ENCODE measurements at places on chromosomes 5 and 9.

- no peak for DNase-seq
These were observed 235.8 kb downstream of the YTHDC2 start for GRCh38 chr5:113749334-113749733.

GRCh38 chr5:150069672-150070627 lies 16.4 kb downstream of the CSF1R start:
- no peak for DNase-seq

DNA sequence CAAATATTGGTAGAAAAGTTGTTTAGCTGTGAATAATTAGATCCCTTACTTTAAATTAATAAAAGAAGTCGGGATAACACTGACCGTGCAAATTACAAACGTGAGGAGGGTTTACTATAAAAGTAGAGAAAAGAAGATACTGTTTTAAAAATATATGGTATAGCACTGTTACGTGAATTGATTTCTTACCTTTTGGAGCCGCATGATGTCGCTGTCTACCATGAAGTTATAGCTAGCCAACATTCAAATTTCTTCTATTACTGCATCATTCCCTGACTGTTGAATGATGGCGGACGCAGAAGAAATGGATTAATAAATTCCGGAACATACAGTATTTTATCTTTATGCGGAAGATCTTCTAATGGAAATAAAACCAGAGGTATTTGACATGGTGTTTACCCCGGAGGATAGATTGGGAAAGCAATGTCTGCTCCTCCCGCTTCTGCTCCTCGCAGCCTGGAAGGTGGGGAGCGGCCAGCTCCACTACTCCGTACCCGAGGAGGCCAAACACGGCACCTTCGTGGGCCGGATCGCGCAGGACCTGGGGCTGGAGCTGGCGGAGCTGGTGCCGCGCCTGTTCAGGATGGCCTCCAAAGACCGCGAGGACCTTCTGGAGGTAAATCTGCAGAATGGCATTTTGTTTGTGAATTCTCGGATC lies at the start of gene PCDHA6:
TSS of gene PCDHA6 (plus strand) at position 257 of the 658 bp plus-strand sequence. CDS start at position 389, 132 bp downstream.
- no peak for DNase-seq

GRCh38 chr5:68012429-68012828 lies 203.1 kb upstream of the PIK3R1 start:
- DNase-seq, result peak; percentile 56

GRCh38 chr5:87769157-87769556 lies 356.4 kb upstream of the CCNH start:
- no peak for DNase-seq

GRCh38 chr9:78112406-78112805 lies 80.8 kb upstream of the GNAQ start:
- DNase-seq, result no peak

- no peak for DNase-seq
These were observed 1641.5 kb upstream of the C9orf72 start for GRCh38 chr9:29214690-29215253.

DNA sequence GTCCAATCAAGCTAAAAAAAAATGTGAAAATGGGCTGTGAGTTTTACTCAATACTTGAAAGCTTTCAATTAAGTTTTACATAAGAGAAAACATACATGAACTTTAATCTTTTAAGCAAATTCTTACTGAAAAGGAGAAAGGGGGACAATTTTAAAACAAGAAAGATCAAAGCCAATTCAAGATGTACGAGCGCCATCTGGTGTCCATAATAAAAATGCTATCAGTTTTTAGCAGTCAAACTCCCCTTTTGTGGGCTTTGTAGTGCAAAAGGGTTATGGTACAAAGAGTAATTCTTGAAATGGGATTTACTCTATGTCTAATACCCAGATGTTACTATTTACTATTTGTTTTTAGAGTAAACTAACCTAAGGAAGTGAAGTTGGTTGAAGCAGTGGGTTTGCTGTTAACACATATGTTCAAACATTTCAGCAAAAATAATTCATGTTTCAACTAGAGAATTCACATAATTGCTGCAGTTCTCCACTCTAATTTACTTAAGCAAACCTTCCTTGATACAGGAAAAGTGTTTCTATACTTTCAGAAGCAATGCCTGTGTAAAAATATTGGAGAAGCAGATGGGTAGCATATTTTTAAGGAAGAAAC lies 228.2 kb upstream of the TYRP1 start:
- DNase-seq, result peak; percentile 13

DNA sequence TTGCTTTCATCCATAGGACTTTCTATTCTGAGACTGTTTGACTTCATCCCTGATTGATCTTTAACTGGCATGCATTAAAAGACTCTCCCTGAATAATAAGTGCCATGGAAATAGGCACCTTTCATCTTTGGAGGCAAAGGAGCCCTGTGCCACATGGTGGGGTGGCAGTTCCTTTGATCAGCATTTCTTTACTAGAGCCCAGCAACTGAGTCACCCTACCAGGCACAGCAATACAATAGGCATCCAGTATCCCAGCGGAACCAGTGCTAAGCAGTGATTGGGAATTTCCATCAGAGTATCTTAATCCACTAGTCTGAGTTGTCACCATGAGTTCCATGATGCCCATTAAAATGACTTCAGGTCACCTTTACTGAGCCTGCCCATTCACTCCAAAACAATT lies 476.1 kb upstream of the MPDZ start:
- no peak for DNase-seq

- peak; percentile 50 for DNase-seq
These were observed 176.9 kb upstream of the WWC1 start for GRCh38 chr5:168114444-168115017.

GRCh38 chr9:114696814-114697544 lies 15.0 kb upstream of the TEX48 start:
- peak; percentile 56 for DNase-seq

- no peak for DNase-seq
These were observed 55.9 kb upstream of the CEMIP2 start for GRCh38 chr9:71824257-71824656.

- DNase-seq, result no peak
These were observed 224.2 kb downstream of the SYK start for GRCh38 chr9:91025856-91026255.

- no peak for DNase-seq
These were observed 27.3 kb downstream of the SMC5 start for GRCh38 chr9:70285981-70286598.

- DNase-seq, result peak; percentile 78
These were observed 286.0 kb upstream of the TUSC1 start for GRCh38 chr9:25964239-25964638.

GRCh38 chr5:23864786-23865185 lies 357.4 kb downstream of the PRDM9 start:
- no peak for DNase-seq

DNA sequence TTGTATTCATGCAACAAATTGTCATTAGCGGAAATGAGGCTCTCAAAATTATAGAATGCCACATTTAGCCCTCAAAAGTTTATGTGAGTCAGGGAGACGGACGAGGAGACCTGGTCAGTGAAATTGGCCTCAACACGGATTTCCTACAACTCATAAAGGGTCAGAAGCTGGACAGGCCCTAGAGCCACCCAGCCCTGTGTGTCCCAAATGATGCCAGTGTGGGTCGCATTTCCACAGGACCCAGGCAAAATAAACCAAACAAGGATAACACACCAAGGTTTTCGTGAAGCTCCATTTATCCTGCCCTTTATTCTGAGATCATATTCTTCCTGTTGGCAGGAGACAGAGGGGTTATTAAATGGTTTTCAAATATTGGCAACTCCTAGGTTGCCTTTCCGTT lies 72.0 kb upstream of the COL5A1 start:
- DNase-seq, result no peak

- no peak for DNase-seq
These were observed 129.5 kb downstream of the SMARCA2 start for GRCh38 chr9:2144619-2145018.

GRCh38 chr5:144135113-144135762 lies 35.2 kb downstream of the YIPF5 start:
- no peak for DNase-seq

GRCh38 chr5:98050583-98050982 lies 722.9 kb upstream of the RGMB start:
- peak; percentile 37 for DNase-seq

DNA sequence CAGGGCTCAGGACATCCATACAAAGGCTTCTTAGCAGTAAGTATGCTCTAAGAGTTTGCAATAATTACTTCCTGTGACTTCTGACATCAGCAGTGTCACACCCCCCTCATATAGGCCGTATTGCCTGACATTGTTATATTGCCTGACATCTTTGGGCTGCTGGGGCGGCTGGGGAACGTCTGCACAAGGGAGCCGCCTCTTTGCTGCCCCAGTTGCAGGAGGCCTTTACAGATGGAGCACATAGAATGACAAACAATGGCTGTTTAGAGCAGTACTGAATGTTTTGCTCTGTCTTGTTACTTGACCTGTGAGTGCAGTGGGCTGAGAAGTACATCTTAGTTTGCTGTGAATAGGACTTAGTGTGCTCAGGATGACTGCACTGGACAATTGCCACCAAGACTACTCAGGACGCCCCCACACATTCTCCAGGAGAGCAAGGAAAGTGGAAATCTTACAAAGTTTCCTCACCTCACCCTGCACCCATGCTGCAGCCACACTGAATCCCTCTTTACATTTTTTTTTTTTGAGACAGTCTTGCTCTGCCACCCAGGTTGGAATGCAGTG lies 65.4 kb upstream of the SPOCK1 start:
- peak; percentile 36 for DNase-seq

DNA sequence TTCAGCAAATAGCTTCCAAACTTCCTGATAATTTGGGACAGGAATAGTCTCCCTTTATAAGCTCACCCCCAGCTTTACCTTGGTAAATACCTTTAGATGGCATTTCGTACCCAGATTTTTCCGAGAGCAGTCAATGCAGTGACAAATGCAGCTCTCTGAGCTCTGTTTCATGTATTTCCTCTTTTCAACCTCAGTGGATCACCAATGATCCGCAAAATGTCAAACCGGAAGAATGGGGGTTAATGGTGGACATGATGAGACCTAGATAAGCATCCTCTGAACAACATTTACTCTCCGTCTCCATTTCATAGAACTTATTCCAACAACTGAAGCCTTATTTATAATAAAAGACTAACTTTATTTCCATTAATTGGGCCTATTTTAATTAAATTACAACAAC lies 227.3 kb downstream of the MCTP1 start:
- no peak for DNase-seq

- DNase-seq, result no peak
These were observed 865.0 kb downstream of the NR2F1-AS1 start for GRCh38 chr5:92715946-92716520.

- no peak for DNase-seq
These were observed 87.7 kb downstream of the CDH18 start for GRCh38 chr5:19900269-19900668.

GRCh38 chr5:80607832-80608231 lies 37.8 kb upstream of the ANKRD34B start:
- DNase-seq, result no peak

DNA sequence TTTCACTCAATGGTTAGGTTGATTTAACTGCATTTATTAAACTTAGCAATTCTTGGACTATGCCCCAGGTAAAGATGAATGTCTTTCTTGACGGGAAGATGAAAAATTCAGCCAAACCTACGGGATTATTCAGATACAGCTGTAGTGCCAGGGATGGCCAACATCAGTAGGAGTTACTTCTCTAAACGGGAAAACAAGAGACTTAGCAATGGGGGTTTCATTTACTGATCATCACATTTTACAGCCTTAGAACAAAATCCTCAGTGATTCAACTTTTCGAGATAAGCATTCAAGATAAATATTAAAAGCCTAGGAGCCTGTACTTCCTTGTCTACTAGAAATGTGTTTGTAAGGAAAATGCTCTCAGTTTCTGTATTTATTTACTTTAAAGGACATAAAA lies 46.1 kb downstream of the S1PR3 start:
- no peak for DNase-seq

- DNase-seq, result peak; percentile 7
These were observed 875 bp downstream of the ACO1 start for GRCh38 chr9:32385152-32385884.

DNA sequence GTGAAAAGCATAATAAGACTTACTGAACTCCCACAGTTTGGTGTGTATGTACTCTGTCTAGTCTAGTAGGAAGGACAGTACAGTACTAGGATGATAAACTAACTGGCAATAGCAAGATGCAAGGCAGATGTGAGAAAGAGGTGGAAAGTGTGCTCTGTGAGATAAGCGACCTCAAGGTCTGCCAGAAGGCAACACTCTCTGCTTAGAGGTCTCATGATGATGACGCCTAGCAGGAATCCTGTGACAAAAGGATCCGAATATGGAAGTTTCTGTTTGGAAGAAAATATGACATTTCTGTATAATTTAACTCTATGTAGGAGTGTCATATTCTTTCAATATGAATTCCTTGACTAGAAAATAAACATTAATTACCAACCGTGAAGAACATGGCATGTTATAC lies 112.2 kb downstream of the PLPPR1 start:
- DNase-seq, result no peak

DNA sequence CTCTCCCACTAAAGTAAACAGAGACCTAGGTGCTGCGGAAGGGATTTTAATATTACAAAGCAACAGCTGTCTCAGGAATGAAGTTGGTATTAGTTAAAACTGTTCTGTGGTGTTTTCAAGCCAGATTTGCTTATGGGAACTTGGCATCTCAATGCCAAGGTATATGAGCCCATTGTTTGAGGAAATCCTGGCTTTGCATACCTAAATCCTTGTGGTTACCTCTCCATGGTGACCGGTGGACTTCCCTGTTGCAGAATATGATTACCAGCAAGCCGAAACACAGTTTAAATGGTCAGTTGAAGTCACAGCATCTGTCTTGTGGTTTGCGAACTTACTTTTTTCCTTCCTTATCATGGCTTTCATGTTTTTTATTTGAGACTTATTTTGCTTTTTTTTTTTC lies 62.3 kb upstream of the TXNDC8 start:
- no peak for DNase-seq

GRCh38 chr5:79691007-79691406 lies 1.4 kb downstream of the CMYA5 start:
- no peak for DNase-seq

DNA sequence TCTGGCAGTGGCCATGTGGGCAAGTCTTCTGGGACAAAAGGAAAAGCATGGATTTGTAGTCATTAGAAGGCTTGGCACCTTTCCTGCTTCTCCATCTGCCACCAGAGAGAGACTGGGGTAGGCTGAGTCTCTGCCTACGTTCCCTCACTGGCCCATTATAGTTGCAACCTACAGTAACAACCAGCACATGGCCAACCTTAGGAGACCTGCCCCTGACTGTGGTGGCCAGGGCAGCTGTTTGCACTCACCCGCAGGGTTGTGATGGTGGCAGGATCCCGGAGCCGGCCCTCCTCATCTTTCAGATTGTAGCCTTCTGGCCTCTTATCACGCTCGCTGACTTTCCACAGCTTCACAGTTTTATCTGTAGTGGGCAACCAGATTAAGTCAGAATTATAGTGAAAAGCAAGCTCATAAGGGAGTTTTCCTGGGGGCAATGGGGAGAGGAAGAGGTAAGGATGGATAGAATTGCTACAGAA lies 174.9 kb upstream of the GPR151 start:
- no peak for DNase-seq

DNA sequence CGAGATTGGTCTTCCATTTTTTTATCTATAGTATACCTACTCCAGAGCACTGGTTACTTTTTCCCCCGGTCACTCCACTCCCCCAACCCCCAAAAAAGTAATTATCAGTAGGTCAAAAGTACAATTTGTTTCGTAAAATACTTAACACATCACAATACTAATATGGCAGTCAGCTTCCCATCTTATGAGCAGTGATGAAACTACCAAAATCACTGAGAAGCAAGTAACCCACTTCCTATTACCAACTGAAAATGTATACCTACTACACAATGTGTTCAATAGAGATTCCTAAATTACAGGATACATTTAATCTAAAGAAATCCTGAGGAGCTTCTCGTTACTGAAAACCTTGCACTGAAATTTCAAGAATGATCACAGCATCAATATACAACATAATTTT lies 1.9 kb downstream of the CERT1 start:
- DNase-seq, result no peak

- no peak for DNase-seq
These were observed at the start of gene CD14 for GRCh38 chr5:140633021-140633471. TSS of gene CD14 (minus strand) at chr5:140633175. CDS start at chr5:140633071, 104 bp downstream.

All from fibroblast of skin of abdomen (primary cell).